Stimulated activated CD4-positive, alpha-beta T cell treated with anti-CD3 and anti-CD28 coated beads, Interleukin-4, amount 100 ng/mL, for 24 hours (primary cell): ENCODE measurements at places on chromosomes 4 and X.

DNA sequence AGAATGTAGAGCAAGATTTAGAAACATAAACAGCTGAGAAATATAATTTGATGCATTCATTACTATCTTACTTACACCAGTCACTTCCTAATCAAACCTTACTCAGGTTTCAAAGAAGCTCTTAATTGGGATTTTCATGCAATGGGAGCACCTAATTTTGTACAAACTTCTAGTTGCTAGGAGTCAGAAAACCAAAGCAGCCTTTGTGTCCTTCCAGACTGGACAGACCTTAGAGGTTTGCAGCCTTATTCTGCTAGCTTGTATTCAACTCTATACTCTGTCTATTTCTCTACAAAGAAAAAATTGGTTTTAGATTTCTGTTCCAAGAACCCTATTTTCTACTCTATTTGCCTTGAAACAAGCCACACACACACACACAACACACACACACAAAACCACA is 19.4 kb downstream of the GABRA2 start:
- no peak for DNase-seq

GRCh38 chrX:133511041-133511440 is 95.8 kb upstream of the GPC4 start:
- no peak for DNase-seq

DNA sequence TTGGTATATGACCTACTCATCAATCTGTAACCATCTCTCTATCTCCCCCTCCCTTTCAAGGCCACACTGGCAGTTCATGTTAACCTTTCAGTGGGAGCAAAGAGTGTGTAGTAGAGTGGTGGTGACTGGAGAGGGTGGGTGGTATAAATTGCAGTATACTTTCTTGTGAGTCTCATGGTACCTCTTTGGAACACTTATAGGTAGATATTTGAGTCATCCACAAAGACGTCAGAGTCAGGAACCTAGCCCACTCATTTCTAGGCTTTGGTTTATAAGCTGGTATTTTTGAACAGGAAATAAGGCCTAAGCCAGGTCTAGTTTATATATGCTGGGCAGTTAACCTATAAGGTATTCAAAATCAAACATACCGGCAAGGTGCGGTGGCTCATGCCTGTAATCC is 36.3 kb downstream of the RLIM start:
- peak; percentile 5 for DNase-seq

DNA sequence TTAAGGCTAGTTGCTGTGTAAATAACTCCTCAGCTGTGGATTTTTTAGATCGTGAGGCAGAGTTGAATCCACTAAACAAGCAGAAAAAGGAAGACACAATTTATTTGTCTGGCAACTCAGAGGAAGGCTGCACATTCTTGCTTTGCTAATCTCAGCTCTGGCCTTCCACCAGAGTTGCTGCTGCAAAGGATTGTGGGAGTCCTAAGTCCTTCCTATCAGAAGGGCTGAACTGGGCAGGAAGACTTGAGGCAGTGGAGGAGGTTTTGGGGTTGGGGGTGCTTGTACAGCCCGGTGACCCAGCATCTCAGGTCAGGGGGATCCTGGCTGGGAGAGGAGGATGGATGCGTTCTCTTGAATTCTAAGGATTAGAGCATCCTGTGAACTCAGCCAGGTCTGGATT is 11.0 kb upstream of the VSIG1 start:
- no peak for DNase-seq

DNA sequence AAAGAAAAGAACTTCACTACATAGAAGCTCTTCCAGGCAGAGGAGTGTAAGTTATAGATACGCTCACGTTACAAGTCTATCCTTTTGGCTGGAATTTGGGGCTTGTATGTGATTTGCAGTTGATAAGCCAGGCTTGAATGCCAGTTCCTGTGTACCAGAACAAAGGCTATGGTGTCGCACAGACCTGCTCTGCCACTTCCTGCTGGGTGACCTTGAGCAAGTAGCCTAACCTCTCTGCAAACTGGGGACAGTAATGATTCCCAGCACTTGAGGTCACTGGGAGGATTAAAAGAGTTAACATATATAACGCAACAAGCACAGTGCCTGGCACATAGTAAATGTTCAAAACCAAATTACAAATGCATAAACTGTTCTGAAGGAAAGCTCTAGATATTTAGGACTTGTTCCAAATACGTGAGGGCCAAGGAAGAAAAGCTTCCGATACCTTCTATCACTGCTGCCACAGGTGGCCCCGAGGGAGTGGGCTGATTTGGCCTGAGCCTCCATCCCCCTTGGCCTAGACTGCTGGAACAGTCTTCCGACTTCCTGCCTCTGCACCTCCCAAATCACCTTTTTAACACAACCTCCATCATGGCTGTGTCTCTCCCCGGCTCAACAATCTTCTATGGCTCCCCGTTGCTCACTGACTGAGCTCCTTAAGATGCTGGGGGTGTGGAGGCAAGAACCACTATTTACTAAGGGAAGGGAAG is 1.3 kb upstream of the SOWAHD start:
- DNase-seq = no peak

- DNase-seq = peak; percentile 29
Observed at GRCh38 chrX:119516157-119516702, 48.0 kb downstream of the SLC25A5 start.
